Endodermal cell (in vitro differentiated cells): ENCODE measurements at places on chromosomes 7 and 10.

DNA sequence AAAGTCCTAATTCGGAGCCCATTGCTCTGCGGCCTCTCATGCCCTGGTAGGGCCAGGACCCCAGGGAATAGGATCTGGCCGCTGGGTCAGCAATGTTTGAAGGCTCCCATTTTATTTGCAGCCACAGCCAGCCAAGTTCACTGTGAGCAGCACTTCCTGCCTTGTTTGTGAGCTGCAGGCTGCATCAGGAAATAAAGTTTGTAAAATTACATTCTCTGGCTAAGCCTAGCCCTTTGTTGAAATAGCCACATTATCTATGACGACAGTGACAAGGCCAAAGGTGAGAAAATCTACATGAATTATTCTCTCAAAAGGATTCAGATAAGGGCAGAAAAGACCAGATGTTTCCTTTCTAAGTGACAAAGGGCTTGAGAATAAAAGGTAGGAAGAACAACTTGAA, 23.7 kb upstream of the ITGB1 start:
- no peak for DNase-seq

DNA sequence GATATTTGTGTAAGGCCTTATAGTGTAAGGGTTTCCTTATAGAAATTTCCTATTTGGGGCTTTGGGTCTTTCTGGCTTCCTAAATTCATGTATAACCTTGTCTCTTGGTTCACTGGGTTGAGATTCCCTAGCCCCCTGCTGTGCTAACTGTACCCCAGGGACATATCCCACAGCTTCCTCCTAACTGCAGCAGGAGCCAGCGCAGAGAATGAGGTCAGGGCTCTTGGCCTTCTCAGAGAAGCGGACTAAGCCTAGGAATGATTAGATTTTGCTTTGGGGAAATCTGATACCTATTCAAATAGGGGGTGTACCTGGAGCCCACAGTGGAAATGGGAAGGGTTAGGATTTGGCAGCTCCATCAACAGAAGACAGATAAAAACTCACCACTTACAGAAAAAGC, 138.1 kb upstream of the EFCAB10 start:
- no peak for DNase-seq

GRCh38 chr10:100788002-100788903, 42.9 kb downstream of the PAX2 start:
- DNase-seq, result peak; percentile 82

GRCh38 chr10:86372784-86373239, 6.2 kb upstream of the GRID1 start:
- DNase-seq, result peak; percentile 27

GRCh38 chr7:84848219-84848973, 338.5 kb downstream of the SEMA3D start:
- no peak for DNase-seq

- peak; percentile 85 for DNase-seq
Measured at GRCh38 chr10:71213127-71213621, 804 bp downstream of the UNC5B start.

DNA sequence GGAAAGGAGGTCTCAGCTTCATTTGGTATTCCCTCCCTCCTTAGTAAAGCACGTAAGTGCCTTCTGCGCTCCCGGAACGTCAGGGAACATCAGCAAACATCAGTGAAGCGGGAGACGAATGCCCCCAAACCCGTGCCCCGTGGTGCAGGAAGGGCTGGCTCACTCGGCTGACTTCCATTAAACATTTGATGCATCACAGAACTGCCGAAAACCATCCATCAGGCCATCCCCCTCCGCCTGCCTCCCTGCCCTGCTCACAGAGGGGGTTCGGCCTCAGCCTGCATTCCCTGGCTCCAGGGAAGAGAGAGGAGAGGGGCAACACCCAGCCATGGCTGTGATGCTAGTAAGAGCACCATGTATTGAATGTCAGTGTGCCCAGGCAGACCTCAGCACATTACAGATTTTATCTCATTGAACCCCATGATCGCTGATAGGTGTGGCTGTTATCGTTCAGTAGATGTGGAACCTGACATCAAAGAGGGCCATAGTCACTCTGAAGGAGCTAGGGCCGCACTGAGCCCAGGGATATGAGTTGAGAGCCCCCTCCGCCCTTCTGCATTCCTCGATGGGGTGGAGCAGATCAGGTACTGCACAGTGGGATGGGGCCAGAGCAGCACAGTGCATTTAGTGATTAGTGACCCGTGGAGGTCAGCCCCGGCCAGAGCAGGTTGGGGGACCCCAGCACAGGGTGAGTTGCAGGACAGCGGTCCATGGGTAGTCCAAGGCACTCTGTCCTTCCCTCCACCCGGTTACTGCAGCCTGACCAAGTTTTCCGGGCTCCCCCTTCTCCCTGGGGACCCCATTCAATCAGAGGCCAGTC, 146.4 kb downstream of the RPS24 start:
- no peak for DNase-seq

- DNase-seq, result no peak
Measured at GRCh38 chr7:137990251-137990941, 11.5 kb downstream of the CREB3L2 start.

GRCh38 chr10:67004690-67005089, 78.9 kb downstream of the LRRTM3 start:
- no peak for DNase-seq

GRCh38 chr10:132560241-132560731, 22.7 kb downstream of the INPP5A start:
- DNase-seq, result no peak

DNA sequence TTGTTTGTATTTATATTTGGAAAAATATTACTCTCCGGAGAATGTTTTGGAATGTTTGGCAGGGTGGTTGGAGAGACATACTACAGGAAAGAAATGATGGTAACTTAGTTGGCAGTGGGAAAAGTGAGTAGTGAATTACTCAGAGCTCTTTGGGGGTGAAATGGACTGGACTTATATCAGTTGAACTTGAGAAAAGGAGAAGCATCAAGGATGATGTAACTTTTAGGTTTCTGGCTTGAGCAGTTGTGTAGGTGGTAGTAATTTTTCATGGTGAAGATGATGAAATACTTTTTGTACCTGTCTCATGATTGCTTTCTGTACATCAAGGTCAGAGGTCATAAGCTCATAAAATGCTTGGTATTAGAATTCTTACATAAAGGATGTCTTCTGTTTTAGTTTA, 617.2 kb downstream of the AUTS2 start:
- DNase-seq, result no peak

DNA sequence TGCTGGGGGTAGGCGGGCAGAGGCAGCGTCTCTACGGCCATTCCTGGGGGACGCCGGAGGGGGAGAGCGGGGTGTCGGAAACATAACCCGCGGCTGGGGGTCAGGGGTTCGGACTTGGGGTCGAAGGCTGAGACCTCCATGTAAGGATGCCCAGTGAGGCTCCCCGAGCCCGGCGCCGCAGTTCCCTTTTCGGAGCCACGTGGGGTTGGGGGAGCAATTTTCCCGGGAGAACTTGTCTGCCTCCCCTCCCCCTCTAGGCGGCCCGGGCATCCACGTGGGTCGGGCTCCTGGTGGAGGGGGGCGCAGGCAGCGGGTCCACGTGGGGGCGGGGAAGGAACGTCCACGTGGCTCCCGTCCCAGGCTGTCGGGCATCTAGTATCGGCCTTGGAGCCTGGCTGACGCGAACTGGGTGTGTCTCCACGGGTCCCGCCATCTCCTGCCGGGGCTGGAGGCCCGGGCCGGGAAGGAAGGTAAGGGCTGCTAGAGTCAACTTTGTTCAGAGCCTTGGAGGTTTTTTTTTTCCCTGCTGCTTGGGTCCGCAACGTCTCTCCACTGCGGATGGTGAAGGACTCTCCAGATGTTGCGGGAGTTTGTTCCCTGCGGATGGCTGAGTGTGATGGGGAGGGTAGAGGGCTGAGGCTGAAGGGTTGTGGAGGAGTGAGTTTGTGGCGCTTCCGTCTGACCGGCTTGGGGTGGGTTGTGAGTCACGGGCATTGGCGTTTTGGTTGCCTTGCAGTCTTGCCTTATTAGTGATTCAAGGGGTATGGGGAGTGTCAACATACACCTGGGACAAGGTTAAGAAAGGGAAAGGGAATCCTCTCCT, 744 bp downstream of the PPRC1 start:
- DNase-seq, result peak; percentile 78

DNA sequence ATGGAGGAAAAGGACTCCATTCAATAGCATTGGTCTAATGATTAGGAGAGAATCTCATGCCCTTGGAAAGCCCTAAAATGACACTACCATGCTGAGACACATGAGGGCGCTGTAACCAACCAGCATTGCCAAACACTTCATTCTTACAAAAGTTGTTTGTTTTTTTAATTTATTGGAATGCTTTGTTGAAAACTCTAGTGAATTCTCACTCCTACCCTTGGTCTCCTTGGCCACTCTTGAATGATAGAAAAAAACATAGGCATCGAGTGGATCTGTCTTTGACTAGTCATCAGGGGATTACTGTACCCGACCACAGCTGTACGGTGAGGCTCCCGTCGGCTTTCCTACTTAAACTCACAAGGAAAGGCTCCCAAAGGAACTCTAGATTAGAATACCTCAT, 29.3 kb upstream of the ADD3 start:
- peak; percentile 88 for DNase-seq

DNA sequence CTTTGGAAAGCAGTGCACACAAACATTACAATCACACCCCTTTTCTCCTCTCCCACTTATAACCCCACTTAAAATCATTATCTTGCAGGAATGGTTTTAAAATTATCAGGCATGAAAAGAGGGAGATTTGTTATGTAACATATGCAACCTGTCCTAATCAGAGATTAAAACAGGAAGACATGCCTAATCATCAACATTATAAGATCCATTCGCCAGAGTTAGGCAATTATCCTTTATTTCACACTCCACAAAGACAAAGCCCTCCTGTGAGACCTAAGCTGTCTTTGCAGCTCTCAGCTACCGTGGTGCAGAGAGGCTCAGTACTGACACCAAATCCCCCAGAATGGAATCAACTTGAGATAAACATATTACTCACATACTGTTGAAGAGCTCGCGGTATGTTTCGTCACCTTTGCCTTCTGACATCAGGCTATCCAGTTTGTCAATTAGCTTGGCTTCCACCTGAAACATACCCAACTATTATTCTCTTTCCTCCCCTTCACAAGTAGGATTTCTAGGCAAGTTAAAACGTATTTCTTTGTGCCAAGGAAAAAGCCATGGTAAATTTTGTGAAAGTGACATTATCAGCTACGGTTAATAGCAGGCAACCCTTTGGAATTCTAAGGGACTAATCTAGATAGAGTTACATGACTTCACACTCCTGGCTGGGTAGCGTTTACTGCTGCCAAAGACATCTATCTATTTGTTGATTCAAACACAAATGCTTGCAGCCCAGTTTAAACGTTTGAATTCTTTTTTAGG, 226.2 kb upstream of the IMMP2L start:
- peak; percentile 55 for DNase-seq

DNA sequence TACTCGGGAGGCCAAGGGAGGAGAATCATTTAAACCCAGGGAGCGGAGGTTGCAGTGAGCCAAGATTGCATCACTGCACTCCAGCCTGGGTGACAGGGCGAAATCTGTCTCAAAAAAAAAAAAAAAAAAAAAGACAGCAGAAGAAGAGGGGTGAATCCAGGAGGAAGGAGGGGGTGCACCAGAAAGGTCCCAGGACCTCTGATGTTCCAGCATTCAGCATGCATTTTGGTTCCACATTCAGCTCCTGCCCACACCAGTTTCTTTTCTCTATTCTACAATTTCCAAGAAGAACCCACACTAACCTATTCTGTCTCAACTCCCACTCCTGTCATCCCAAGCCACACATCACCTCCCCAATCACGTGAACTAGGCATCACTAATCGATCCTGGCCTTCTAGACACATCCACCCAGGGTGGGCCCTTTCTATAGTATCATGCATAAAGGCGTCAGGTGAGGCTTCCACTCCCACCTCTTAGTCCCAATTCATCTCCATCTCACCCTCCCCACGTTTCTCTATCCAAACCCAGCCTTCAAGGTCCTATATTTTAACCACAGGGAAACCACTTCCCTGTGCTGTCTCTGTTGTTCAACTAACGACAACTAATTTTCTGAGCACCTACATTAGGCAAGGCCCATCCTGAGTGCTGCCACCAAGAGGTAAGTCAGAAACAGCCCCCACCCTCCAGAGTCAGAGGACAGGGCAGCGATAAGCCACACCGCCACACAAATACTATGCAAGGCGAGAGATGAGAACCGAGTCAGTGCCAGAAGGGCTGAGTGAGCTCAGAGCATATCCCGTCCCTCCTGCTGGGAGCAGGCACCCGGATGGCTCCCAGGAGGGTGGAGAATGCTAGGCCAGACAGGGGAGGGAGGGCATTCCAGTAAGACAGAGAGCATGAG, 2.2 kb downstream of the ANXA11 start:
- peak; percentile 90 for DNase-seq

GRCh38 chr10:129568583-129569344, 101.7 kb downstream of the MGMT start:
- no peak for DNase-seq

DNA sequence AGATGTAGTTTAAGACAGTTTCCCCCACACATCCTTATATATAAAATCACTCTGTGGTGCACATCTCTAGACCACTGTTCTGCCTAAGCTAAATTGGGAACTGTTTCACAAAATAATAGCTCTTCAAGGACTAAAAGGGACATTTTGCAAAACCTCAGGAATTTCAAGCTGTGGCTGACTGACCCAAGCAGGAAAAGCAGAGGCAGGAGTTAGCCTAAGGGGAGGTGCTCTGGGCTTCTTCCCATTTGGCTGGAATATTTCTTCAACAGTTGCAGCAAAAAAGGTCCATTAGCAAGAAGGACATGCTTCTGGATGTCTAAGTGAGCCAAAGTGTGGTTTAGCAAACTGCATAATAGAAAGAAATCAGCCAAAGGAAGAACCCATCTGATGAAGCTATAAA, 551.2 kb upstream of the ANKRD30A start:
- no peak for DNase-seq

GRCh38 chr10:88668465-88668864, 4.2 kb downstream of the LIPF start:
- DNase-seq, result no peak

DNA sequence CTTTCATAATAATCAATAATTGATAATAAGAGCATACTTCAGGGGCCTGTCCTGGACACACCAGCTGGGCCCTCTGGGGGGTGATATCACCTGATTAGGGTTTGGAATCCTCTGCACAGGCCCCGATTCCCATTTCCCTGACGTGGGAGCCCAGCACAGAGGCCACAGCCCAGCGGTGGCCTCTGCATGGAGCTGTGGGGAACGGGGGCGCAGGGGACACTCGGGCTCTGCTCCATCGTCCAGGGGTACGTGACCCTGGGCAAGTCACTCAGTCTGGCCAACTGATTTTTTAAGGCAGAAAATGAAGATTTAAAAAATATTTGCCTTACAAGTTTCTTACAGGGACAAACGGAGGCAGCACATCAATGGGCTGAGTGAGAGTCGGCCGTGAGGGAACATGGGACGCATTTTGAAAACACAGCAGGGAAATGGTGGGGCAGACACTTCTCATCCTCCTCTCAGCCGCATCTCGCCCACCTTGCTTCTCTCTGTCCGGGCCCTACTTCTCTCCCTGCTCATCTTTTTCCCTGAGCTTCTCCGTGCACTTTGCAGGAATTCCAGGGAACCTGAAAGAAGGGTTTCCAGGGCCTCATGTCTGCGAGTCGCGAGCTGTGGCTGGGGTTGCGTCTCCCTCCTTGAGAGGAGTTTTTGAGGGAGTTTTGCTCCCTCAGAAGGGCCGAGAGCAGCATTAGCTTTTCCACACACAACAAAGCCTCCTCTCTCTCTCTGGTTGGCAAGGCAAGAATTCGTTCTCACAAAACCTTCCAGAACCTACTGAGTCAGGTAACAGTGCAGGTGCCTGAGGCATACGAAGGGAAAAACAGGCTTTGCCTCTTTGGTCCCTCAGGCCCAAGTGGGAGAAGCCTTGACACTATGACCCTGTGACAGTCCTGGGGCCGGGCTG, 312.0 kb downstream of the WDR37 start:
- peak; percentile 53 for DNase-seq

GRCh38 chr10:14009371-14010100, 321.2 kb downstream of the FRMD4A start:
- no peak for DNase-seq

GRCh38 chr10:101879456-101880231, 36.0 kb upstream of the KCNIP2 start:
- no peak for DNase-seq
